Stimulated activated CD4-positive, alpha-beta T cell treated with anti-CD3 and anti-CD28 coated beads, Interleukin-1b, Interleukin-23, amount 100 ng/mL, for 1 hour (primary cell): ENCODE measurements at places on chromosomes 7 and 10.

GRCh38 chr7:80403686-80404241 is 108.1 kb downstream of the GNAT3 start:
- no peak for DNase-seq

GRCh38 chr10:103676058-103676785 is 179.2 kb downstream of the SH3PXD2A start:
- no peak for DNase-seq

- DNase-seq = no peak
Observed at GRCh38 chr7:47470567-47471357, 111.1 kb downstream of the TNS3 start.

GRCh38 chr10:17993361-17993760 is 41.6 kb downstream of the SLC39A12 start:
- no peak for DNase-seq

DNA sequence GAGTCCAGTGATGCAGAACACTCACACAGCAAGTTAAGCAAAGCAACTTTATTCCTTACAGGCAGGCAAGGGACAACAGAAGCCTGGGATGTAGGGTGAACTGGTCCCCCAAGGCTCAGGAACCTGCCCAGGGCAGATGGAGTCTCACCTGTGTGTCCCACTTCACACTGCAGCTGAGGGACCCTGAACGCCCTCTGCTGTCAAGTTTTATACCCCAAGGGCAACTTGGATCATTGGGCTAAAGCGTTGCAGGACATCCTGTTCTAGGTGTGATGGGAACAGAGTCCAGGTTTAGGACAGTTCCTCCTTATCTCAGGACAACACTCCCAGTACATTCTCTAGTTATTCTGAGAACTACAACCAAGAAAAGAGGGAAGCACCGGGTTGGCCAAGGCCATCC is 49.5 kb upstream of the ZNF746 start:
- DNase-seq = no peak

GRCh38 chr10:125788156-125789034 is 12.8 kb upstream of the MMP21 start:
- DNase-seq = no peak

GRCh38 chr7:2654059-2654458 is 22.3 kb downstream of the TTYH3 start:
- no peak for DNase-seq

DNA sequence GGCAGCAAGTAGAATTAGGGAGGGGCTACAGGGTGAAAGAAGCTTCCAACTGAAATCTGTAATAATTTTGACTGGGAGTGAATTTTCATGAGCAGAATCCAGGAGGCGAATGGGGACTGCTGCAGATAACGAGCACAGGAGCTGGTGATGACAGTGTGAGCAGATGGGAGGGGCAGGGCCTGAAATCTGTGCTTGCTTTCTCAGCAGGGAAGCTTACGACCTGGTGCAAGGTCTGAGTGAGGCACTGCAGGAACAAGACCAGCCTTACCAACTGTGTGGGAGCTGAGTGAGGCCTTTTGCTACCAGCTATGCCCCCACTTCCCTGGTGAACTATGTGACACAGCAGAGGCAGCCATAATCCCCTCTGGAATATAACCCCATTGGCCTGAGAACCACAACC is 109.8 kb downstream of the HPSE2 start:
- DNase-seq = no peak

- DNase-seq = no peak
Observed at GRCh38 chr7:92758796-92759431, 77.5 kb downstream of the CDK6 start.

GRCh38 chr7:138943061-138943460 is 38.1 kb downstream of the KIAA1549 start:
- no peak for DNase-seq

DNA sequence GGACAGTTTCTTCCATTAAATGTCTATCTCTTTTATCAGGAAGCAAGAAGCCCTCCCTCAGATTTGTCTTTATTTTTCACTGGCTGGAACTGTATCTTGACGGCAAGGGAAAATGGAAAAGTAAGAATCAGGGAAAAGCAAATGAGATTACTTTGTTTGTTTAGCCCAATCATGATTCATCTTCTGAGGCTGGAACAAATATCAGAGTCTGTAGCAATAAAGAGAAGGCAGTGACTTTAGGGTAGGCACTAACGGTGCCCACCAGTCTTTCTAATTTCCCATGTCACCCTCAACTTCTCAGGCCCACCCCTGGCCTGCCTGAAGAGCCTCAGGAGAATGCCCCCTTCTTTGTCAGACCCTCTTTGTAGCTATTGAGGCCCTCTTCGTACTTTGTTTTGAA is 36.3 kb upstream of the GOLGA7B start:
- no peak for DNase-seq

DNA sequence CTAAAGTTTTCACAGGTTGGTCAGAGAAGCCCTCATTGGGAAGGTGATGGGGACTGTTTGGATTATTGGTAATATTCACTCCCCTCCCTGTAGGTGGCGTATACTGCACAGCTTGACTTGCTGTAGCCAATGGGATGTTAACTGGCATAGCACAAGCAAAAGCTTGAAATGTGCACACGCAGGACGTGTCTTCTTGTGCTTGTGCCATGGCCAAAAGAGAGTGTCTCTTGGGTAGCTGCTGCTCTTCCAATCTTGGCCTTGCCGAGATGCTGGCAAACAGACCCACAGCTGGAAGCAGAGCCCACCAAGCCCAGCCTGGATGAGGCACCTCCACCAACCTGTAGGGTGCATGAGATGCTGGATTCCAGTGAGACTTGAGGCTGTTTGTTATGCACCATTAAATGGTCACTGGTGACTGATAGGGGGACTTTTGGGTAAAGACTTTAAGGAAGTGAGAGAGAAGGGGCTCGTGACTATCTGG is 266.0 kb downstream of the GRID1 start:
- DNase-seq = no peak

DNA sequence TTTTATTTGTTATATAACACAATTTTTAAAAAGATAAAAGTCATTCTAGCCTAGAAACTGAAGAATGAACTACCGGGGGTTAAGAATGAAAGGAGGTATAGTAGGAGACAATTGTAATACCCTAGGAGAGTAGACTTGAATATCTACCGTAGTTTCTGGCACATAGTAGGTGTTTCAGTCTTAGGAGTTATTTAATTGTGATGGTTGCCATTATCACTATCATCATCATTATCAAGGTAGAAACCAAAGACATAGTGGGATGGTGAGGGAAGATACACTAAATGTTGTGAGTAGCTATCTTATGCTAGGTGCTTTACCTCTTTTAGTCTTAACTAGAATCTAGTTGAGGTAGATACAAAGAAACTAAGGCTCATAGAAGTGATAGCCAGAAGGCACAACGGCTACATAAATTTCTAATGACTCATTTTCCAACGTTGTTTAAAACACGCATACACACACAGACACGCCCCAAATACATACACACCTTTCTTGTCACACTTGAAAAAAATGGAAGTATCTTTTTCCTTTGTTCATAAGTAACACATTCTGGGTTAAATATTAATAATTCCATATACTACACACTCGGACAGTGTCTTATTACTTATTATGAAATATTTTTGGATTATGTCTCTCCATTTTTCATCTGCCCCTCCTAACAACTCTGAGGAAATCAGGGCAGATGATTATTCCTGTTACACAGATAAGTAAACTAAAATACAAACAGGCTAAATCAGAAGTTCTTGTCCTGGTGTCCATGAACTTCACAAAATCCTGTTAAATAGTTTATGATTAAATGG is 2.0 kb upstream of the ANLN start:
- no peak for DNase-seq

GRCh38 chr10:130933008-130933390 is 378.5 kb downstream of the TCERG1L start:
- DNase-seq = no peak

- no peak for DNase-seq
Observed at GRCh38 chr10:45155784-45156183, 155.1 kb downstream of the ZNF22 start.

- DNase-seq = no peak
Observed at GRCh38 chr7:143005632-143006260, 21.2 kb downstream of the OR9A2 start.

- DNase-seq = no peak
Observed at GRCh38 chr10:121800831-121801230, 127.0 kb downstream of the ATE1 start.

DNA sequence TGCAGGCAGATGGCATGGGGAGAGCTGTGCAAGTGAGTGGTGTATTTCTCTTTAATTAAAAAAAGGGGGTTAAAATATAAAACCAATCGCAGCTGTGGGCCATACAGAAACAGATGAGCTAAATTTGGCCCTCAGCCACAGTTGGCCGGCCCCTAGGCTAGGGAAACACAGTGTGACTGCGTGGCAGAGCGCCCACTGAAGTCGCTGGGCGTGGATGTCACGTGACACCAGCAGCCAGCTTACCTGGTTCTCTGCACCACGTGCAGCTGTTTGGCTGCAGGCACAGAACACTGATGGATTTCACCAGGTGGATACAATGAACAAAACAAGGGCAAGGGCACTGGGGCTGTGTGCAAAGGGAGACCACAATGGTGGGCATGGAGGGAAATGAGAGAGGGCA is 119.3 kb upstream of the ZNF746 start:
- DNase-seq = no peak

GRCh38 chr7:155533827-155534690 is 12.3 kb downstream of the CNPY1 start:
- DNase-seq = no peak

- DNase-seq = no peak
Observed at GRCh38 chr7:21763818-21764217, 181.9 kb downstream of the CDCA7L start.

DNA sequence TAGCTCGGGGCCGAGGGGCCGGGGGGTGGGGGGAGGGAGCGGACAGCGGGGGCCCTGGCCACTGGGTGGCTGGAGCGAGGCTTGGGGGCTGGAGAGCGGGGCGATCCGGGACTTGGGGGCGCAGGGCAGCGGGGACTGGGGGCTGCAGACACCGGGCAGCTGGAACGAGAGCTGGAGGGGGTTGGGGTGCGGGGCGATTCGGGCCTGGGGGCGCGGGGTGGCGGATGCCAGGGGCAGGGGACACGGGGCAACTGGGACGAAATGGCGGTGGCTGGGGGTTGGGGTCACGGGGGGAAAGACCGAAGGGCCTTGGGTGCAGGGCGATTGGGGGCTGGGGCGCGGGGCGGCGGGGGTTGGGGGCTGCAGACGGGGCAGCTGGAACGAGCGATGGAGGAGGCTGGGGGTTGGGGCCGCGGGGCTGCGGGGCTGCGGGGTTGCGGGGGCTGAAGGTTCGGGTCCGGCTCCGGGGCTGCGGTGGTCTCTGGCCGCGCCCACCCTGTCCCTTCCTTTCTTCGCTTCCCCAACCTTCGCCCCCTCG is 590 bp downstream of the COL26A1 start:
- no peak for DNase-seq

- no peak for DNase-seq
Observed at GRCh38 chr10:15719899-15720634, at the start of gene ITGA8. Gene ITGA8, minus strand, starts transcription at chr10:15719922. Its CDS starts 151 bp downstream, at chr10:15719771.
